ENCODE measurements at places on chromosomes 6 and 20.

DNA sequence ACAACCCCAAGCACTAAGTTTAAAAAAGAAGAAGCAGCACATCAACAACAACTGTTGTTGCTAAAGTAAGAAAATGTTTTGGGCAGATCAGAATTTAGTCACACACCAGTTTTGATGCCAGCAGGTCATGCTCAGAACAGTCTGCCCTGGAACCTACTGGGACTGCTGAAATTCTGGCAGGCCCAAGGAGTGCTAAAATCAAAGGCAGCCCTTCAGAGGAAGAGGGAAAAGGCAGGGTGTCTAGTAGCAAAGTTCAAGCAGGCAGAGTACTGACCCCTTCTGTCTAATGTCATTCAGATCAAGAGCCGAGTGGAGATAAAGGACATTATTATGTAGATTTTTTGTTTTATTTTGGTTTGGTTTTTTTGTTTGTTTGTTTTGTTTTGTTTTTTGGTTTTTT is 96.6 kb upstream of the LOC128125822 start:
- no peak for DNase-seq

GRCh38 chr20:55684578-55684977 is 320.7 kb downstream of the CBLN4 start:
- no peak for DNase-seq

DNA sequence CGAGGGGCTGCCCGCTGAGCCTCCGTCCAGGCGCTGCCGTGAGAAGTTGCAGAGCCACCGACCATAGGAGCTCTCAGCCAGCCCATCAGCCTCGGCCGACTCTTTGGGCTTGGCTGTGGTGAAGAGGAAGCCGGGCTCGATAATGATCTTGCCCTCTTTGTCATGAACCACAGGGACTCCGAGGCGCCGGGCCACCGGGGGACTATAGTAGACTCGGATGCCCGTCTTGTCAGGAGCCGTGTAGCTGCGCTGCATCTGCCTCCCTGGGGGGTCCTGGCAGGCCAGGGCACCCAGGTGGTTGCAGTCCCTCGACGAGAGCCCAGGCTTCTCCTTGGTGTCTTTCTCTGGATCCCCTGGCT is 20.5 kb upstream of the DSN1 start:
- no peak for DNase-seq

GRCh38 chr6:174036-174435 is 118.3 kb upstream of the DUSP22 start:
- no peak for DNase-seq

DNA sequence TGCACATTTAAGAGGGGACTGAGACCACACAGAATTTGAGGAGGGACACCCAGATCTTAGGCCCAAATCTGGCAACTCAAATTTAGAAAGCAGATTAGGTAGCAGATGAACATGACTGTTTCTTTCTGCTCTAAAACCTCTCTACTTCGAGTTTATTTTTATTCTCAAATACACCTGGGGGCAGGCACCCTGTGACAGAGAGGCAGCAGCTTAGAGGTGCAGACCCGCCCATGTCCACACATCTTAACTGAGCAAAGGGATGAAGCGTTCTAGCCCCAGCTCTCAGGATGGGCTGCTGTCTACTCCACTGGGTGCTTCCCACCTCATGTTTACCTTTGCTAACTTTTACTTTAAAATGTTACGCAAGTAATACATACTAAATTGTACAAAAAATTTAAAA is 125.0 kb downstream of the SLC23A2 start:
- DNase-seq, result no peak

- DNase-seq, result no peak
Measured at GRCh38 chr6:139433631-139434419, 59.4 kb upstream of the CITED2 start.

GRCh38 chr6:112639391-112639831 is 292.3 kb downstream of the RFPL4B start:
- DNase-seq, result no peak

- no peak for DNase-seq
Measured at GRCh38 chr6:19731282-19731681, 105.9 kb upstream of the ID4 start.

DNA sequence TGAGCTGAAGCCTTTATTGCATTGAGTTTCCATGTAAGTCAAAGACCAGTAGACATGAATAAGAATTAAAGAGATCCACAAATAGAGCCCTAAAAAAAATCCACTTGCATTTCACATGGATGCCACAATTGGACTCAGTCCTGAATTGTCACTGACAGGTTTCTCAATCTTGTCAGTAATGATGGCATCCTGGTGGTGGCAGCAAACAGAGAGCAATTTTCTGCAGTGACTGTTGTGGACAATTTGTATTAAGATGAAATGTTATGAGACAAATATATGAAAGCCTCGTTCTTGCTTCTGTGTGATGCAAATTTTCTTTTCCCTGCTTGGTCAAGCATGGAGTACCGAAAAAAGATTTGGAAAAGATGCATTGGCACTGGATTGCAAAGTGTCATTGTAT is 278.9 kb downstream of the SAMD5 start:
- no peak for DNase-seq

DNA sequence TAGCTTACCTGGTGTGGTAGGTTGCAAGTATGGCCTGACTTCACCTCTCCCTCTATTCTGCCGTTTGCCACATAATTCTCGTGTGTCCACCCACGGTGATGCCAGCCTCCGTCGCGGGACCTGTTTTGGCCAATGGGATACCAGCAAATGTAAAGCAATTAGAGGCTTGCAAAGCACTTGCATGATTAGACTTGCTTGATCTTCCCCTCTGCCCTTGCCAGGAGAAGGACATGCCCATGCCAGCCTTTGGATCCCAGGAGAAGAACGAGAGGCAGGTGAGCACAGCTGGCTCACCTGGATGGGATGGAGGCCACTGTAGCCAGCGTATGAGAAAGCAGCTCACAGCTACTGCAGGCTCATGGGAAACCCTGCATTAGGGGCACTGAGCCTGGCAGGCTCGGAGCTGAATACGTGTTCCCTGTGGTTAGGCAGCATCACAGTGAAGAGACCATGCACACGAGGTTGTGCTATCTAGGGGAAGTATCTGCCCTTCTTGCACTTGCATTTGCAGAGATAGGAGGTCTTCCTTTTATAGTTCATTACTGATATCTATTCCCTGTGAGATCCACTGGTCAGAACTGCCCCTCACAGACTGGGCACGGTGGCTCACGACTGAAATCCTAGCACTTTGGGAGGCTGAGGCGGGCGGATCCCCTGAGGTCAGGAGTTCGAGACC is 62.4 kb downstream of the TMEM242 start:
- DNase-seq, result no peak

- no peak for DNase-seq
Measured at GRCh38 chr6:49923826-49924225, 40.1 kb downstream of the DEFB114 start.

DNA sequence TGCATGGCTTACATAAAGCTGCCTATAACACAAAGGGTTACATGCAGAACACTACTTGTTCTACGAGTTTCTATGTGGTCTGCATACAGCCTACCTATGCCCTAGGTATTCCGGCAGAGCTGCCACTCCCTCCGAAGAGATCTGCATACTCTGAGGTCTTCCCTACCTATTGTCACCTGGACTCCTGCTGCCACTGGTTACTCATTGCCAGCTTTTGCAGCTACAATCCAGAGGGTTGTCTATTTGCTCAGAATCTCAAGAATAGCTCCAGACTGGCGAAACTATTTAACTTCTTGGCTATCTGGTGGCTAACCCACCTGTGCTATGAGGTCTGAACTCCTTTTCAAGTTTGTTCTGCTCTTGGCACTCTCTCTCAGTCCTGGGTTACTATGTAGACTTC is 323.3 kb downstream of the BMP2 start:
- DNase-seq, result no peak

DNA sequence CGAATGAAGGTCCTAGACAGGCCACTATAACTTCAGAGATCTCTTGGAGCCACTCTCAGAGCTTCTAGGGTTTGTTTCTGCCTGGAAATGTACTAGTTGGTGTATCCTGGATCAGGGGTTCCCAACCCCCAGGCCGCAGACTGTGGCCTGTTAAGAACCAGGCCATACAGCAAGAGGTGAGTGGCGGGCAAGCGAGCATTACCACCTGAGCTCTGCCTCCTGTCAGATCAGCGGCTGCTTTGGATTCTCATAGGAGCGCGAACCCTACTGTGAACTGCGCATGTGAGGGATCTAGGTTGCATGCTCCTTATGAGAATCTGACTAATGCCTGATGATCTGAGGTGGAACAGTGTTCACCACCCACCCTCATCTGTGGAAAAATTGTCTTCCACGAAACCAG is 2.4 kb downstream of the BRPF3 start:
- DNase-seq, result no peak

GRCh38 chr6:62298745-62299392 is 12.8 kb upstream of the KHDRBS2 start:
- no peak for DNase-seq

GRCh38 chr6:150835620-150836019 is 29.9 kb upstream of the MTHFD1L start:
- no peak for DNase-seq

GRCh38 chr6:4870821-4871494 is 94.8 kb downstream of the CDYL start:
- no peak for DNase-seq

DNA sequence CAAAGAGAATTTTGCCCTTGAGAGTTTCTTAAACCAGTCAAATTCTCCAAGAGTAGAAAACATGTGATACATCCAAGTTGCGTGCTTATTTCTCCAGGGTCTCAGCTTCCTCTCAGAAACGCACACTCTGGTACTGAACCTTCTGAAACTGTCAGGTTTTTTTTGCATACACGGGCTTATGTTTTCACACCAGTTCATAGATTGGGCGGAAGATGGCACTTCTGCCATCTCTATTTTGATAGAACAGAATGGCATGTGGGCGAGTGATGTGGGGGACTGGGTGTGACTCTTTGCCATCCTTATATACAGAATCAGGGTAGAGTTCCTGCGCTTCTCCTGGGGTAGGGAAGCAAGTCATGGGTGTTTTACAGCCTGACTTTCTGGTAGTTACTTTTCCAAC is 56.4 kb downstream of the ADTRP start:
- no peak for DNase-seq

DNA sequence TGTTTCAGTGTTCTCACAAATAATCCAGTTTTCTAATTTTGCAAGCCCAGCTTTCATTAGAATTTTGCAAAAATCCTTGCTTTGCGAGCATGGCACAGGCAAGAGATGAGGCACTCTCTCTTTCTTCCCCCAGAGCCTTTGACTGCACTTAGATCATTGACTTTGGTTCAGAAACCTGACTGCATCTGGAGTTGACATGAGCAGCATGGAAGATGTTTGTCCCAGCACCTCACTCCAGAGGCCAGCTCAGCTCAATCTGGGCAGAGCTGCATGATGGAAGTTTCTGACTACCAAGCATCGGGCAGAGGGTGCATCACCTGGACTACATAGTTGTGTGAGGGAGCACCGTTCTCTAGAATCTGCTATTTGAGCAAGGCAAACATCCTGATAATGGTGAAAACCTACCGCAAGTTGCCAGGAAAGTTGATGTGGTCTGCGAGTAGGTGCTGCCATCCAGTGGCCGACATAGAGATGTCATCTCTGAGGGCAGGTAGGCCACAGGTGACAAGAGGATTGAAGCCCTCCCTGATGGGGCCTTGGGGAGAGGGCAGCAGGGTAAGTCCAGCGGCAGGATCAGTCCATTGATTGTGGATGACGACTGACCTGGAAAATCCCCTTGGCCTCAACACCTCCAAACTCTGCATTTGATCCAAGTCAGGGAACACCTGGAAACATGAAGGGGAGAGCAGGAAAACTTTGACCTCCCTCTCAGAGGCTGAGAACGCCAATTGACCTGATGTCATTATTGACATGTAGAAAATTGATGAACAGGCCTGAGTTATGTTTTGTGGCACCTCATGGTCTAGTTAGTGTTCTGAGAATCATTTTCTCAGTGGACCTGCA is 3.8 kb upstream of the LPA start:
- DNase-seq, result no peak

- no peak for DNase-seq
Measured at GRCh38 chr6:56814308-56814707, 140.6 kb upstream of the BEND6 start.

DNA sequence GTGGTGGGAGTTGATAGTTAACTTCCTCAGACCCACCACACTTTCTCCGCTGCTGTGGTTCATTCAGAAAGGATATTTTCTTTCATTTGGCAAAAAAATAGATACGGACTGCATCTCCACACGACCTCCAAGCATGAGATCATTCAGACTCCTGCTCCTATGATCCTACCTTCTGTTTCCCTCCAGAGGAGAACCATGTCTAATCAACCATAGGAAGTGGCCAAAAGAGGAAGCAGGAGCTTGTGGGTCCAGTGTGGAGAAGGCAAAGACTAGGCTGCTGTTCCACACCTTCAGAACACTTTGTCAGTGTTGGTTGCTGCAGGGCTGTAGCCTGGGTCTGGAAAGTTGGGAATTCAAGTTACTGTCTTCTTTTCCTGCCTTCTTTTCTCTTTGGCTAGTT is 10.6 kb upstream of the KIF13A start:
- DNase-seq, result no peak

- DNase-seq, result no peak
Measured at GRCh38 chr6:144811140-144811539, 526.0 kb downstream of the UTRN start.

DNA sequence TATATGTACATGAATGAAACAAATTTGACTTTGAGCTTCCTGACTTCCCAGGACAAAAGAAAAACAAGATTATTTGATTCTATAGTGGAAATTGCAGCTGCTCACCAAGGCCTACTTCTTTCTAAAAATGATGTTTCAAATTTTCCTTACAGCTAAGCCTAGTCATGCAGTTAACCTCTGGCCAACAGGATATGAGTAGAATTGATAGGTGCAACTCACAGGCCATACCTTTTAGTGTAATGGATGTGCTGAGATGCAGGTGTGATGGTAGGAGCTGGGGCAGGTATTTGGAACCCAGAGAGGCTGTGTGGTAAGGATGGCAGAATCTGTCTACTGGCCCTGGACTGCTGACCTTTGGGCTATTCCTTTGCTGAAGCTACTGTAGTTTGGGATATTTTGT is 230.9 kb upstream of the PREP start:
- DNase-seq, result no peak

GRCh38 chr6:54262499-54262898 is 45.7 kb upstream of the TINAG start:
- DNase-seq, result no peak

- no peak for DNase-seq
Measured at GRCh38 chr6:31402324-31403282, 792 bp upstream of the MICA start.

GRCh38 chr20:19710336-19711120 is 47.5 kb upstream of the RIN2 start:
- DNase-seq, result no peak

GRCh38 chr6:37239526-37239925 is 18.0 kb upstream of the TBC1D22B start:
- DNase-seq, result no peak

- no peak for DNase-seq
Measured at GRCh38 chr6:148842296-148843019, 95.6 kb downstream of the UST start.

DNA sequence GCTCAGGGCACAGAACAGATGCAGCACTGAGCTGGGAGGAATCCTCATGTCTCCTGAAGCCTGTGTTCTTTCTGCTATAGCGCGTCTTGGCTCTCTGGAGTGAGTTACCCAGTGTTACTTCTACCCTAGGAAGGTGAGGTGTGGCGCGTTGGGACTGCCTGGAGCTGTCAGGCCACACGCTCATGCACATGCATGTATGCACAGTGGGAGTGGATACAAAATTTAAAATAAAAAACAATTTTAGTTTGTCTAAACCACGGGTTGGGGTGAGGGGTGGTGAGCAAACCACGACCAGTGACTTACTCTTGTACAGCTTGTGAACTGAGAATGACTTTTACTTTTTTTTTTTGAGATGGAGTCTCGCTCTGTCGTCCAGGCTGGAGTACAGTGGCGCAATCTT is 298.6 kb upstream of the SUPT3H start:
- DNase-seq, result no peak

Data from GOT3 (cell line).